ENCODE measurements at places on chromosomes 7 and 10.

DNA sequence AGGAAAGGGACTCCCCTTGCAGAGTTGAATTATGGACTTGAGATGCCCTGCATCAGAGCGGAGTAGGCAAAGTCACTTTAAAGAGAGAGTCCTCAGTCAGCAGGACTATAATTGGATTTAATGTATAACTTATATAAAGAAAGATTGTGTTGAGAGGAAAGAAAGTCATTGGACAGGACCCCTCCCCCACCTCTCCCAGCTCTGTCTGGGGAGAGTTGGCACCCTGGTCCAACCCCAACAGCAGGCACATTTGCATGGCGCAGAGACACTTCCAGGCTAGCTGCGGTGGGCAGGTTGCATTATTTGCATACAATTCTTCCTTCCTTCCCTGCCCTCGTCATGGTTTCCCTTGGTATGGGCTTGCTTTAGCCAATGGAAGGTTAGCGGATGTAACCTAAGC lies 46.1 kb upstream of the NPTX2 start:
- no peak for DNase-seq

GRCh38 chr7:41869997-41870396 lies 167.1 kb upstream of the INHBA start:
- DNase-seq = no peak

DNA sequence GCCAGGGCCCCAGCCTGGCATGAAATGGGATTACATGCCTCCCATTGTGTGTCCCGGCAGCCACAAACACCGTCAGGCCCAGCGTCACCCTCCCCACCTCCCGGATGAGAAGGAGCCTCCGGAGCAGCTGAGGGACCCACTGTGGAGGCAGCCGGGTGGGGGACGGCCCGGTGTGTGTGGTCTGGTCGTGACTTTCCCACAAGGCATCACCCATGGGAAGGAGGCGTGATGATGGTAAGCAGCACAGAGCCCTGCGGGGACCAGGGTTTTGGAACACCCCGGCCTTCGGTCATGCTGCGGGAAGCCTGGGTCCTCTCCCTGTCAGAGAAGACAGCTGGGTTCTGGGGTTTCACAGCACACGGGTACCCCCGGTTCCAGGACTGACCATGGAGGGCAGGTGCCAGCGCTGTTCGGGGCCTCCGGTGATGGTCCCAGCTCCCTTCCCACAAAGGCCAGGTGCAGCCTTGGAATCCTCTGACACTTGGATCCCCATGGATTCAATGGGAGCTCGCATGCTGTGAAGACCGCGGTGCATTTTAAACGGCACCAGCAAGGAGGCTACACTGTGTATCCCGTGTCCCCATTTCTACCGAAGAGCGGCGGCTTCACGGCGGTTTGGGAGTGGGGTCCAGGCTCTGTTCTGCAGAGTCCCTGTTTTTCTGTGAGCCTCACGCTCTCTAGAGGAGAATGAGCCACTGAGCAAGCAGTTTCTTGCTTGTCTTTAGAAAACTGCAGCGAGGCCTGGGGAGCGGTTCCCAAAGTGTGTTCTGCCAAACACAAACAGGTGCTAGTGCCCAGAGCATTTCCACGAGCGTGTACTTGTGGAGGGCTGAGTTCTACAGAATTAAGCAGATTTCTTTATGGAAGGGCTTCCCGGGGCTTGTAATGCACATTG lies 336.0 kb downstream of the ADARB2 start:
- DNase-seq = no peak

DNA sequence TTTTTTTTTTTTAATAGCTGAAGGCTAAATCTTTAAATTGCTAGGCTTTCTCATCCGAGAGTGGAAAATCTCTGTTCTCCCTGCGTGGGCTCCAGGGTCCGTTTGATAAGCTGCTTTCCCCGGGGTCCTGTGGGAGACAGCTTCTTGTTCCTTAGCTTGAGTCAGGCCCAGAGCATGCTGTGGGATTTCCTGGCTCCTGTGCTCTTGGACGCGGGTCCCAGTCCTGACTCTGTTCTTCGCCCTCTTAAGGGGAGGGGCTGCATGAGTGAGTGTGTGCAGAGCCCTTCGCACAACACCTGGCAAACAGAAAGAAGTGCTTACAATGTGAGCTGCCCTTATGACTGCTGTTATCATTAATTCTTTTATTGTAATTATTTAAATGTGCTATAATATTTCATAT lies 133.5 kb downstream of the TACC2 start:
- no peak for DNase-seq

- DNase-seq = no peak
These were observed 100.8 kb downstream of the MKI67 start for GRCh38 chr10:128025437-128025836.

GRCh38 chr7:108347616-108348015 lies 108.6 kb downstream of the NRCAM start:
- DNase-seq = no peak

DNA sequence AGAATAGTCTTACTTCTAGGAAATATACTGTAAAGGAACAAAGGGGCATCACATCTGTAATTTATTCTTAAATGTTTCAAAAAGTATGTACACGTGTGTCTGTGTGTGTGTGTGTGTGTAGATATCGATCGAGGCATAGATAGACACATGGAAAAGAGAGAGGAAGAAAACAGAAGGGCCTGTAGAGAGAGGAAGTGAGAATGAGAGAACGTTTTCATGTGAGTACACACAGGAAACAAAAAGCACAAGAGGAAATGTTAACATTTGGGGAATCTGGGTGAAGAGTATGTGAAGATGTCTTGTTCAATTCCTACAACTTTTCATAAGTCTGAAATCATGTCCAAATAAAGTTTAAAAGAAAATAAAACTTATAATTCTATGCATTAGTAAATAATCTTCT lies 286.5 kb upstream of the SORCS1 start:
- DNase-seq = no peak

GRCh38 chr7:146331369-146331768 lies 214.8 kb downstream of the CNTNAP2 start:
- no peak for DNase-seq

- no peak for DNase-seq
These were observed 124.8 kb downstream of the SAMD9 start for GRCh38 chr7:92992932-92993331.

GRCh38 chr10:87829986-87830729 lies 12.1 kb upstream of the ATAD1 start:
- DNase-seq = no peak

GRCh38 chr10:43203448-43204041 lies 63.3 kb downstream of the RASGEF1A start:
- no peak for DNase-seq

GRCh38 chr7:41039981-41040380 lies 662.9 kb downstream of the INHBA start:
- DNase-seq = no peak

DNA sequence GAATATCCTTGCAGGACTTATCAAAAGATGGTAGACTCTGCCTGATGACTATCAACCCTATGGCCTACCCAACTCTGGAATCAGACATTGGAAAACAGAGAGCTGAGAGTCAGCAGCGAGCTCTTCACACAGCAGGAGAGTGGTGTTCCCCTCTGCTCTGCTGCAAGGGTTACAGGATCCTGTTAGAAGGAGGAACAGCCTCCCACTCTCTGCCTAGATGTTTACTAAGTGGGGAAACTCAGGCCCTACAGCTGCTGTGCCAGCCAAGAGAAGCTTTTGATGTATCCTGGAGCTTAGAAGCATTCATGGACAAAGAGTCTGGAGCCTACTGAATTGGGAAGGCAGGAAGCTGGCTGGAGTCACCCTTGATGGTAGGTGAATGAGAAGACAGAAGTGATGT lies 104.6 kb downstream of the ABLIM1 start:
- DNase-seq = no peak

DNA sequence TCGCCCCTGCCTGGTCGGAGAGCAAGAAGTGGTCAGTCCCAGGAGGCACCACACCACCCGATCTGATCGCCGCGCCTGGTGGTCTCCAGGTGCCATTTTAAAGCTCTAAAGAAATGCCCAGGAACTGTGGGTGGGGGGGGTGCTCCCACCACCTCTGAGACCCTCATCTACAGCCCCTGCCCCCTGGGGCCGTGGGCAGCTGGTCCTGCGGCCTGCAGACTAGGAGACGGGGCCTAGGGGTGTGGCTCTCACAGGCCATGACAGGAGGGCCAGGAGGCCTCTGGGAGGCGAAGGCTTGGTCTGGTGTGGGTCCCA lies 55.8 kb upstream of the TNRC18 start:
- DNase-seq = no peak

- no peak for DNase-seq
These were observed 82.1 kb downstream of the GRID1 start for GRCh38 chr10:86284355-86285105.

- no peak for DNase-seq
These were observed 22.2 kb downstream of the LIPJ start for GRCh38 chr10:88608780-88609179.

GRCh38 chr10:92839191-92840085 lies 8.9 kb upstream of the EXOC6 start:
- DNase-seq = no peak

DNA sequence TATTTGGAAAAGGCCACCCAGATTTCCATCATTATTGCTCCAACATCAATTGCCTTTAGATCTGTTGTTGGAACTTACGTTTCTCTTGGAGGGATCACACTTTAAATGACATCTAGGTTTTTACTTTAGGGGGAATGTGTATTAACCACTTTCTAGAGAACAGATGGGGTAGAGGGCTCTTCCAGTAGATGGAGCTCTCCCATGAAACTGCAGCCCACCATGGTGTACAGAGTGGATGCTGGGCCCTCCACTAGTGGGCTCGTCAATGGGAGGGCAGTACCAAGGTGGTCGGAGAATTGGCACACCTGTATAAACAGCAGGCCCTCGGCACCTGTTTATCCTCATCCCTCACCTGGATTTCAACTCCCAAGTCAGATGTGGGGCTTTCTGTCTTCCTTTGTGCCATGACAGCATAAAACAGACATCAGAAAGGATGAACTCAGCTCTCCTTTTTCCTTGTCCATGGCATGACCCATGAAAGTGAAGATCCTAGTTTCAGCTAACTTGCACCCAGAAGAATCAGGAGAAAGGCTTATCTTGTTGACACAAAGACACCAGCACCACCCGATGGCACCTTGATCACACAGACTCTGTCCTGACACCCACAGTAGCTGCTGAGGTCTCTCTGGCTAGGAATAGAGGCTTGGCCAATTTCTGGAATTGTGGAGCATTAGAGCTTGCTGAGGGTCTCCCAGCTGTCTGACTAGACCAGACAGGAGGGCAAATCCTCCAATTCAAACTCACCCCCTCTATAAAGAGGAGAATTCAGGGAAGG lies 150.5 kb downstream of the CYP26A1 start:
- no peak for DNase-seq

GRCh38 chr7:109309790-109310189 lies 740.1 kb downstream of the DNAJB9 start:
- DNase-seq = no peak

- DNase-seq = no peak
These were observed 1.6 kb downstream of the KIAA1217 start for GRCh38 chr10:24210501-24210900.

DNA sequence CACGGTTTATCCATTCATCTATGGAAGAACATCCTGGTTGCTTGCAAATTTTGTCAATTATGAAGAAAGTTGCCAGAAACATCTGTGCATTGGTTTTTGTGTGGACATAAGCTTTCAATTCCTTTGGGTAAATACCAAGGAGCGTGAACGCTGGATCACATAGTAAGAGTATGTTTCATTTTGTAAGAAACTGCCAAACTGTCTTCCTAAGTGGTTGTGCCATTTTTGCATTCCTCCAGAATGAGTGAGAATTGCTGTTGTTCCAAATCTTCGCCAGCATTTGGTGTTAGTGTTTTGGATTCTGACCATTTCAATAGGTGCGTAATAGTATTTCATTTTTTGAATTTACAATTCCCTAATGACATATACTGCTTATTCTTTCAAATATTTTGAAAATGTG lies 155.3 kb upstream of the FRMD4A start:
- DNase-seq = no peak

DNA sequence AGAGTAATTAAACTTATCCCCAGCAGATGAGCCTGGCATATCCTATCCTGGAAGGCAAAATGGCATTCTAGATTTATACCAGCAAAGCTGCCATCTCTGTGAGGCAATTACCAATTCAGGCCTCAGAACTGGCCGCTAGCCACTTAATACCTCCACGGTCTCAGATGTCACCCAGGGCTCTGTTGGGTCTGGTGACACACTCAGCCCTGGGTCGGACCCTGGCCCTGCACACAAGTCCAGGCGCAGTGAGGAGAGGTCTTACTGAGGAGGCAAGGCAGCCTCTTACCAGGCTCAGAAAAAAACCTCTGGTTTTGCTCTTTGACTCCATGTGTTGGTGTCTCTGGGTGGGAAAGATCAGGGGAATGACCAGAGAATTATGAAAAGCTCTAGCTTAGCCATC lies 186.6 kb downstream of the EMX2 start:
- DNase-seq = no peak

DNA sequence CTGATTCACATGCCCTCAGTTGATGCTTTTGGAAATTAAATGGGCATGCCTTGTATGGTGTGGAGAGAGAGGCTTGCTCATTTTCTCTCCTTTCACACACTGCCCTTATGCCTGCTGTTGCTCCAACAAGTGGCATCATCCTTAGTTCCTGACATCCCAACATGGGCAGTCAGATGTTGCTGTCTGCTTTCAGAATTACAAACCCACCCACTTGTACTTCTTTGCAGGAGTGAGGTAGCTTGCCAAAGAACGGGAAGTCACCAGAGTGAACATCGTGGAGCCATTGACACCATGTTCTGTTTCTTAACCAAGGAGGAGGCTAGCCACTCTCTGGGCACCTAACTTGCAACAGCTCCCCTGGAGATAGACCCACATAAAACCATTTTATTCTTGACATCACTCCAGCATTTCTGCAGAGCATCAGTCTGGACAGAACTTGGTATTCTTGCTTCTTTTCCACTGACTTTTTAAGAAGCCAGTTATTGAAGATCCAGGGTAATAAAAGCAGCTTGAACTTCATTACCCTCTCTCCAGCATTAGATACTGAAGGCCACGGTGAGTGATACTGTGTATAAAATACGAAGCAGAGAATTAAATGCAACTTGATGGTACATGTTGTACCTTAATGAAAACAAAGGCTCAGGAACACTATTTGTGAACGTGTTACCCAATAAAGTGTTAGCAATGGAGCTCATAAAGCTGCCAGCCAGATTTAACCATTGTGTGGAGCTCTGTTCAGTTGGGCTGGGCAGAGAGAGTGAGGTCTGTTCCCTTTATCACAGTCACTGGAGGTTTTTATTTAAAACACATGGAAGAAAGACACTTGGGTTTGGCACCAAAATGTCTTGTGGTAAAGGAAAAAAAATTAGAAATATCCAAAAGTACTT lies 195.8 kb upstream of the HABP2 start:
- no peak for DNase-seq

DNA sequence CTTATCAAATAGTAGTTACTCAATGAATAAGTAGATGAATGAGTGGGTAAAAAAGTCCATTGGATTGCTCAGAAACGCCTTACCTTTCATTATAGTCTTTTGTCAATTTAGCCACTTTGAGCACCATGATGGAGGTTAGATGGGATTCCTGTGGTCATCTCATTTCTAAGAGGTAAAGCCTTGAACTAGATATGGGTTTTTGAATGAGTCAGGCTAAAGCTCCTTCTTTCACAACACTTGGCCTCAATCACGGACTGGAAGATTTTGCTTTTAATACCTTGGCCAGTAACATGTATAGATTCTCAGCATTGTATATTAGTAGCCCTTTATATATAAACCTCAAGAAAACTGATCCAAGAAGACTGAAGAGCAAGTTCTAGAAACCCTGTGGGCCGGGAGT lies 99.7 kb upstream of the CCDC6 start:
- no peak for DNase-seq

Data from GF-D8 (cell line).